AG10803 (cell line): ENCODE measurements at places on chromosomes 5 and 9.

DNA sequence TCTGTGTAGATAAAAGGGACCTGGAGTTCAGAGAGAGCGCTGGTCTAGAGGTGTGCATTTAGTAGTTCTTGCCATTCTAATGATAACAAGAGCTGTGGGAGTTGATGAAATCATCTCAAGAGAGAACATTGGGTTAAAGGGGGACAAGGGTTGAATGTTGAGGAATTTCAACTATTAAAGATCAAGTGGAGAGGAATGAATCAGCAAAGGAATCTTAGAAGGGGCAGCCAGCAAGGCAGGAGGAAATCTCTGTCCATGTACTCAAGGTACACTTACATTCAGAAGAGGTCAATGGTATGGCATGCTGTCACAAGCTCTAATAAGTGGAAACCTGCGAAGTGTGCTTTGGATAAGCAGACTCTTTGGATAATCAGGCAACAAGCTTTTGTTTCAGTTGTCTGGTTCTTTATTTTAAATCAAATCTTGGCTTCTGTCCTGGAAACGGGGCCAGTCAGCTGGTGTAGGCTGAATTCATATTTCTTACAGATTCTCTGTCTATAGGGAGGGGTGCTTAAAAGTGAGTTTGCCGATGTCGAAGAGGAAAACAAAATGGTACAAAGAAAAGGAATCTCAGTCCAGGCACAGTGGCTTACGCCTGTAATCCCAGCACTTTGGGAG is 320.5 kb upstream of the CD180 start:
- DNase-seq = peak; percentile 23

GRCh38 chr9:33379666-33380389 is 22.5 kb downstream of the AQP7 start:
- no peak for DNase-seq

DNA sequence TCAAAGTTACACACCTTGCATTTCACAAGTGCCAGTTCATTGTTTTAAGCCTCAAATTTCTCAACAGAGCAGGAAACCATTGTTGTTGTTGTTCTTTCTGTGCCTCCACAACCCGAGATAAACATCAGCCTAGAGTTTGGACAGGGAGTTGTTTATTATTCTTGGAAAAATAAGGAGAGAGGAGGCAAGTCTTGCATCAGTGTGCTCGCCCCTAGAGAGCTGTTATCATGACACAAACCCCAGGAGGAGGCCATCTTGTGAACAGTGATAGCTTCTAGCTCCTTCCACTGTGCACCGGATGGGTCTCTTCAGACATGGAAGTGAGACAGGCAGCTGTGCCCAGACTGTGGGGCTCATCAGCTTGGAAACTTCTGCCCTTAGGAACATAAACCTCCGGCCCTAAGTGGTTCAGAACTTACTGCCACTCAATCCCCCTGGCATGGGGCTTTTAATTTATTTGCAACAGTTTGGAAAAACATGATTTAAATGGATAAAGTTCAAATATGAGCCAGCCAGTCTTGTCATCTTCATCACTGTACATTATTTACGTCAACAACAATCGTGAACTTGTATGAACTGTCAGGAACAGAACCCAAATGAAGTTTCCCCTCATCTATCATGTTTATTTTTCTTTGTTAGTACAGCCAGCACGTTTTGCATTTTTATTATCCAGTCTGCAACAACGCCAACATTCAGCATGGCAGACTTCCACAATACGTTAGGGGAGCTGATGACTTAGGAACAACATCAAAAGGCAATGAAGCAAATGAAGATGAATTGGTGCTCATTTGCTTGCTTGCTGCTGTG is 181.7 kb upstream of the S1PR3 start:
- peak; percentile 23 for DNase-seq

DNA sequence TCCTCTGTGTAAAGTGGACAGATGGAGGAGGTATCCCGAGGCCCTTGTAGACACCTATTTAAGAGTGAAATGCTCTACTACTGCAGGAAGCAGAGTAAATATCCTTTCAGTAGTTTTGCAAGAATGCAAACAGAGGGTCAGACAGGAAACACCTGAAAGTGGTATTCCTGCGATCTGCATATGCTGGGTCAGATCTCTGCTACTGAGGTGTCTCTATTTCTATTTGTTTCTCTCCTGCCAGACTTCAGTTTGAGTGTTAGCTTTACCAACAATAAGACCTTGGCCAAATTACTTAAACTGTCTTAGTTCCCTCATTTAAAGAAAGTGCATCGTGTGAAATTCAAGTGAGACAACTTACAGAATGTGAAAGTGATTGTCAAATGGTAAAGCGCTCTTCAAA is 47.6 kb downstream of the JAKMIP2 start:
- no peak for DNase-seq

GRCh38 chr9:117307701-117308100 is 107.2 kb downstream of the ASTN2 start:
- DNase-seq = no peak

GRCh38 chr9:9574080-9574479 is 1038.7 kb downstream of the PTPRD start:
- DNase-seq = no peak

DNA sequence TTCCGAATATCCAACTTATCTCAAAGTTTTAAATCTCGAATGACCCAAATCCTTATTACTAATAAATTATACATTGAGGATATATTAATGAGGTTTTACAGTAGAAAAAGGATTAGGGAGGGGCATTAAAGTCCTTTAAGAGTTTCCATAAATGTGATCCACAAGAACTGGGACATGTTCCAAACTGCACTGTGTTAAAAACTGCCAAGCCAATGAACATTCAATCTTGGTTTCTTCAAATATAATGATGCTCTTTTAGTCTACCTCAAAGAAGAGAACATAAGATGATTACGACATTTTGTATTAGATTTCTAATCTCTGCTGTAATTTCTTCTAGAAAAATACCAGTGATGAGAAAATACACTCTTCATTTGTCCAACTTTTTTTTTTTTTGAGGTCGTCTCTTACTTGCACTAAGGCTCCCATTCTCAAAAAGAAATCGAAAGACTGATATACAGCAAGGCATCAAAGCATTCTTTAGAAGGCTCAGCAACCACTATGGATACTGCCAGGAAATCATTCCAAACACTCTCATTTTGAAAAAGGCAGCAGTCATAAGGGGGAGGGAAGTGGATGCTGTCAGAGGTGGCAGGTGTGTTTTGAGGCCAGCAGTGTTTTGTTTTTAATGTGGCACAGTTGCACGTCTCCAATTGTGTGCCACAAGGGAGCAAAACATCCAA is 1.7 kb downstream of the PTAR1 start:
- DNase-seq = peak; percentile 41

DNA sequence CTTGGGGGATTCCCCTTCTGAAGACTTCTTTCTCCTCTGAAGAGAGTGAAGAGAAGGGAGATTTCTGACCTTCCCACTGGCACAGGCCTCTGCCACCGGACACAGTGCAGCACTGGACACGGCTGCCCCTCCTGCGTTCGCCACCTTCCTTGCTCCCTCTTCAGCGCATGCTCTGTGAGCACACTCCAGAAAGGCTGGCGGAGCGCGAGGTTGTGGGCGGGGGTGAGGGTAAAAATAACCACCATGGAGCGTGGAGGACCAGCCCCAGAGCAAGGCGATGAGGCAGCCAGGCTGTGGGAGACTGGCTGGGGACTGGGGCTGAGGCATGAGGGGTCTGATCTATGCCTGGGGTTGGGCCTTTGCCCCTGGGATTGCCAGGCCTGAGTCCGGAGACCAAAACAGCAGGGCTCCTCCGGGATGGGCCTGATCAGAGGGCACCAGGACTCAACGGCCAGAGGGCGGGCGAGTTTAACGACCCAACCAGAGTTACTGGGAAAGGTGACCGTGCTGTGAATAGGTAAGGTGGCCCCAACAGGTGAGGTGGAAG is 97.2 kb downstream of the ROR2 start:
- no peak for DNase-seq

GRCh38 chr9:136245219-136246150 is at the start of gene QSOX2:
Gene QSOX2 (minus strand): TSS chr9:136245812. CDS start chr9:136245803, 9 bp downstream.
- DNase-seq = peak; percentile 70

DNA sequence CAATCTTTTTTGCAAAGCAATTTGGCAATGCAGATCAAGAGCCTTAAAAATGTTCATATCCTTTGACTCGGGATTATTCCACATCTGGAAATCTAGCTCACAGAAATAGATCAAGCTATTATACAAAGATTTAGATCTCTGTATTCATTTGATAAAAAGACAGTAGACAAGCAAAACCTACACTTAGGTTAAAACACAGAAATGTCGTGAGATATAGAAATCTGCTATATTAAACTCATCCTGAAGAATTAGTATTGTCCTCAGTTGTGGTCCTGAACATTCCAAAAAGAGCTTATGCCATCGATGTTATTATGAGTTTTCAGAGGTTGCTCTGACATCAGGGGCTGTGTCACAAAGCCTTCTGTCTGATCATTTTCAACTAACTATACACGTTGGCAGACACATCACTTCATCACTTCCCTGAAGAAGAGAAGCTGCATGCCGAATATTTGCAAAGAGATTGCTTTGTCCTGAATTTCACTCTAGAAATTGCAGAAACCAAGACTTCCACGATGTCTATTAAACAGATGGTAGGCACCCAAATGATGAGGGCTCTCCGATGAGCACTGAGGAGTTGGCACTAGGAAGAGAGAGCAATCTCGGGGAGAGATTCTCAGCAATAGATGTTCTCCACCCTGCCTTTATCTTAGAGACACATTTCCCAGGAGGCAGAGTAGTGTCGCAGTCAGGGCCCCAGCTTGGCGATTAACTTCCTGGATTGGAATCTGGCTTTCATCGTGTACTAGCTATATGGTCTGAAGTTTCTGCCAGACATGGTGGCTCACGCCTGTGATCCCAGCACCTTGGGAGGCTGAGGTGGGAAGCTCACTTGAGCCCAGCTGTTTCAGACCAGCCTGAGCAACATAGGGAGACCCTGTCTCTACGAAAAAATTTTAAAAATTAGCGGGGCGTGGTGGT is 1.9 kb upstream of the UBTD2 start:
- DNase-seq = no peak

GRCh38 chr5:125294844-125295243 is 548.4 kb upstream of the ZNF608 start:
- no peak for DNase-seq

DNA sequence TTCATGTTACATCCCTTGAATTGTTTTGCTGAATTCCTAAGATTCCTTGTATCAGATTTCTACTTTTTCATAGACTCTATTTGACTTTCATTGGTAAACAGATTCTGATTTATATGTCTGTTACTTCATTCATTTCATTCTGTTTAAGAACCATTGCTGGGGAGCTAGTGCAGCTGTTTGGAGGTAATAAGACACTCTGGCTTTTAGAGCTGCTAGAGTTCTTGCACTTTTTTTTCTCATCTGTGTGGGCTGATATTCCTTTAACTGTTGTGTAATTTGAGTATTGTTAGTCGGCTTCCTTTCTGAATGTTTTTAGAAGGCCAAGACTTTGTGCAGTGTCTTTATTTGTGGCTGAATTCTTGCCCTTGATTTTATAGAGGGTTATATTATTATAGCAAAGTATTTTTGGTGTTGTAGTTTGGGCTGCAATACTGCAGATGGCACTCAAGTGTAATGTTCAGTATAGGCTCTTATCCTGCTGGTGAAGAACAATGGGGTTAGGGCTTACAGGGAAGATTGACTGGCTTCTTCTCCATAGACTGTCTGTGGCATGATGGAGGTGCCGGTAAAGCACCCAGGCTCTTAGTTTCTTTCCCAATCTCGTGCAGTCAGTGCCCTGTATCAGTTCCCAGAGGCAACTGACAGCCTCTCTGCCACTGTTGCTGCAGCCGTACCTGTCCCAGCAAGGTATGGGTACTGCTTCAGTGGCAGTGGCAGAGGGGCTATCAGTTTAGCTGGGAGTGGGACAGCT is 162.2 kb downstream of the OXCT1 start:
- peak; percentile 60 for DNase-seq

GRCh38 chr5:148469501-148469935 is 85.8 kb downstream of the FBXO38 start:
- peak; percentile 61 for DNase-seq

DNA sequence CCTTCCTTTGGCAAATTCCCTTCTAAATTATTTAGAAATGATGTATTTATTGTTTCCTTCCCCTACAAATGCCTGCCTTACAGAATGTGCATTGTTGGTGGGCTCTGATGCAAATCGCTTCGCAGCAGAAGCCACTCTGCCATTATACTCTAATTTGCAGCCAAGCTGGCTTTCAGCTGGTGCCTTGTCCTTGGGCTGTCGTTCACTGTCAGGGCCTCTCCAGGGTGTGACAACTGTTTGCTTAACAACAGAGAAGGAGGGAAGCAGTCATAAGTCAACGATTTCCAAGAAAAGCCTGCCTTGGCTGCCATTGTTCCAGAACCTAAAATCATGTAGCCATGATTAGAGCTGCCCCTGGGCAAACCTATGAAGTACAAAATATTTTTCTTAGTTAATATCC is 260.1 kb upstream of the RGMB start:
- no peak for DNase-seq

GRCh38 chr9:93230185-93230584 is 46.2 kb downstream of the WNK2 start:
- no peak for DNase-seq

- DNase-seq = no peak
These were observed 807.9 kb upstream of the NUDT12 start for GRCh38 chr5:104370523-104370922.

DNA sequence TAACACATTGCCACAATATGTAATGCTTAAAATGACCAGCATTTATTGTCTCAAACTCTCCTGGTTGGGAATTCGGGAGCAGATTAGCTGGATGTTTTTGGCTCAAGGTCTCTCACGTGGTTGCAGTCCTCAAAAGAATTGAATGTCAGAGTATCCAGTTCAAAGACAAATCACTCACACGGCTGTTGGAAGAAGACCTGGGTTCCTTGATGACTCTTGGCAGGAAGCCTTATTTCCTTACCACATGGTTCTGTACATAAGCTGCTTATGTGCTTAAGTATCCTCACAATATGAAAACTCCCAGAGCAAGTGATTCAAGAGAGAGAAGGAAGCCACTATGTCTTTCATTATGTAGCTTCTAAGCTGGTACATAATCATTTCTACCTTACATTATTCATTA is 230.3 kb upstream of the PTPRD start:
- DNase-seq = no peak

- no peak for DNase-seq
These were observed 65.5 kb upstream of the POU4F3 start for GRCh38 chr5:146273109-146273508.

GRCh38 chr5:107123014-107123413 is 547.7 kb downstream of the EFNA5 start:
- no peak for DNase-seq

- DNase-seq = no peak
These were observed 187.4 kb downstream of the ACTL7B start for GRCh38 chr9:108668191-108668937.

- DNase-seq = no peak
These were observed 226.9 kb downstream of the TMEM38B start for GRCh38 chr9:105921057-105921726.

DNA sequence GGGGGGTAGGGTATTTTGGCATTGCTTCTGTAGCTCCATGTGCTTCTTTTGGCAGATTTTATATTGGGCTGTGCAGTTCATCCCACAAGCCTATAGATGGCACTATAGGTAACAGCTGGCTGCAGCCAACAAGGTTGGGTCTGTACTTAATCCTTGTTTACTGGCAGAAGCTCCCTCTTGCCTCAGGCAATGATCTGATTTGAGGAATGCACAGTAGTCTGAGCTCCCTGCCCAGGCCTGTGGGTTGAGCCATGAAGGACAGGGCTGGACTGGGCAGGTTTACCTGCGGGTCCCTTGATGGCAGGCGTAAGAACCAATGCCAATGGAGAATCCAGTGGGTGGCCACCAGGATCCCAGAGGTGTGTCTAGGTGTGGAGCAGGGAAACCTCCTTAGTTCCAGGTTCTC is 11.7 kb upstream of the OR1J2 start:
- DNase-seq = peak; percentile 70

- DNase-seq = peak; percentile 5
These were observed 79.4 kb downstream of the CAAP1 start for GRCh38 chr9:26813247-26813646.

GRCh38 chr5:118326481-118327045 is 661.8 kb downstream of the DTWD2 start:
- peak; percentile 0 for DNase-seq
